Stromal cell of bone marrow (primary cell): ENCODE measurements at places on chromosomes 12 and 14.

DNA sequence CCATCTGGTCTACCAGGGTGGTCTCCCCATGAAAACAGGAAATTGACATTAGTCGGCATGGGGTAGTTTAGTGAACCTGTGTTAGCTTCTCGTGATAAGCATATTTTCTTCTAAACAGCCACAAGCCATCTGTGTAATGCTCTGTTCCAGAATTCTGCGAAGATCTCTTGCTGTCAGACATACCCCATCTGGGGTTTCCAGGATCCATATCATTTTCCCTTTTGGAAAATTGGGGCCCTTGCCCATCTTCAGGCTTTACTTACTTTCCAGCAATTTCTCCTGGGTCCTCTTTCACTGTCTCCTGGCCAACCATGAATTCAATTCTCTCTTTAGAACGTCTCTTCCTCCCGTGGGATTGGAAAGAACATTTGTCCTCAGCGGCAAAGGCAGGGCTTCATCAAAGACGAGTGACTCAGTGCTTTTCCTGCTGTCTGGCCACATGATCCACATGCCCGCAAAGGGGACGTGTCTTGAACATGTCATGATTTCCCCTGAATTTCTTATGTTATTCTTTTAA, 21.4 kb upstream of the NCOR2 start:
- peak; percentile 48 for DNase-seq

DNA sequence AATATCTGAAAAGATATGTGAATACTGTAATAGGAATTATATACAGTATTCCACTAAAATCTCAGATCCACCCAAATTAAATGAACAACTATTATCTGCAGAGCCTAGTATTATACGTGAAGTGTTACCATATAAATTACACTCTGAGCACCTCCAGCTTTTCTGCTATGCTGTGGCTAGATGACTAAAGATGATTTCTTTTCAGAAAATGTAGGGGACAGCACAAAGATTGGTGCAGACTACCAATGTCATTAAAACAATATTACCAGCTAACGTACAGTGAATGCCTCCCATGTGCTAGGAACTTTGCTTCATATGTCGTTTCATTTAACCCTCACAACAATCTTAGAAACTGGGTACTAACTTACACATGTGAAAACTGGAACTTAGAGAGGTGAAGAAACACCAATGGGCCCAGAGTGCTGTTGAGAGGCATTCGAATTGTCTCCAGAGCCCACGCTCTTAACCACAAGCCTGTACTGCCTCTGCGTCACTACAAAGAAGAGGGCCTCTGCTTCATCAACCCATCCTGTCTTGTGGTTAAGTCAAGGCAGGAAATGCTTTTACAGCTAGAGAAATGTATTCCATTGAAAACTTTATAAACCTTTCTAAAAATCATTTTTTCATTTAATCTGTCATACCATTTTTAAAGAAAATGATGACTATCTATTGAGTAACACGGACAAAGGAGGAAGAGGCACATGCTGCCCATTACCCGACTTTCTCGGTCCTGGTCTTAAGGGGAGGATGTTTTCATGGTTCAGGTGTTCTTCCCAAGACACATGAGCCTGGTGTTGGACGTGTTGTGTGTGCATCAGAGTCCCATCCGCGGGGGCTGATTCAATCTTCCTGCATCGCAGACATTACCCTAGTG, 1.3 kb downstream of the GPR65 start:
- no peak for DNase-seq

GRCh38 chr14:24132061-24132685, 1.7 kb downstream of the FITM1 start:
- DNase-seq: no peak

DNA sequence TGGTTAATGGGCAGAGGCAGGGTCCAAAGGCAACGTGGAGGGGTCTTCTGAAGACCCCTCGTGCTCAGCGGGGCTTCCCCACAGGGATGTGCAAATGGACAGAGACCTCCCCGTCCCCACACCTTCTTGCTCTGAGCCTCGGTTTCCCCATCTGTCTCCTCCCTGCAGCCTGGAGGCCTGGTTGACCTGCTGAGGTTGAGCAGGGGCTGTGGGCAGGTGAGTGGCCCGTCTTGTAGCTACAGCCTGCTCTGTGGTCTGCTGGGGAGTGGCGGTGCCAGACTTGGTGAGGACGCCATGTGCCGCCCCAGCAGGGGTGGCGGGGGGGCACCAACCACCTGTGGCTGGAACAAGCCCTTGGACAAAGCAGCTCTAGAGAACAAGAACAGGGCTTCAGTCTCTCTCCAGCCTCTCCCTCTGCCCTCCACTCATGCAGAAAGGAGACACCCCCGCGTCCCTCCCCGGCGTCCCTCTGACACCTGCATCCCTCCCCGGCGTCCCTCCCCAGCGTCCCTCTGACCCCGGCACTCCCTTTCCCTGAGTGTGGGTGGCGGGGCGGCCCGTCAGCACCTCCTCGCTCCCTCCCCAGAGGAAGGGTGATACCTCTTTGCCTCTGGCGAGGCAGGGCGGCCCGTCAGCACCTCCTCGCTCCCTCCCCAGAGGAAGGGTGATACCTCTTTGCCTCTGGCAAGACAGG, 83.7 kb downstream of the NOC4L start:
- DNase-seq: no peak

DNA sequence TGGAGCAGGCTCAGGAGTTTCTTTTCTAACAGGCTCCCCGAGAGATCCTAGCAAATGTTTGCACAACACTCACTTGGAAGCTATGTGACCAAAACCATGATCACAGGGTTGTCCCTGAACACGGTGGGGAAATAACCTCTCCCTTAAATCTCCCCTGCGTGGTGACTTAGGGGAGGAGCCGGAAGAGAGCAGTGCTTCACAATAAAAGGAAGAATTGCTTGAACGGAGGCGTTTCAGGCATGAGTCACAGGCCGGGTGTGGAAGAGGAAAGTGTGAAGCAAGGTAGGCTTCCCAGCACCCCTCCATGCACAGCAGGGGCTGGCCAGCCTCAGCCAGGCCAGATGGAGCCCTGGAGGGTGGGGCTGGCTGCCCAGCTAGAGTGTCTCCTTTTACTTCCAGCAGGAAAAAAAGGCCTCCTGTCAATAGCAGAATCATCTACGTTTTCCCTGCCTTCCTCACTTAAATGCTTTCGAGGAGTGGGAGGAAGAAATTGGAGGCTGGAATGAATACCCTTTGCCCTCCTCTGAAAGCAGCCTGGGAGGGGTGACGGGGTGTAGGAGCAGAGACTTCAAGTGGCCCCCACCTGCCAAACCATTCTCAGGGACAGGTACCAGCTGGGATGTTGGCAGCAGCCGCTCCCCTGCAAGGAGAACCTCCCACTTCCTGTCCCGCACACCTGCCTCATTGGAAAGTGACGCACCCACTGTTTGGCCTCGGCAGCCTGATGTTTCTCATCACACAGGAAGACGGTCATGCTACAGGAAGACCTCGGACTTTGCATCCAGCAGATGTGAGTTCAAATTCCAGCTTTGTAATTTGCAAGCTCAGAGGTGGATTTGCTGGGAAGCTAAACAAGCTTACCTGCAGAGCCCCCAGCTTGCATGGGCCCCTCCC, 30.1 kb upstream of the PPP2R5C start:
- DNase-seq: peak; percentile 34

DNA sequence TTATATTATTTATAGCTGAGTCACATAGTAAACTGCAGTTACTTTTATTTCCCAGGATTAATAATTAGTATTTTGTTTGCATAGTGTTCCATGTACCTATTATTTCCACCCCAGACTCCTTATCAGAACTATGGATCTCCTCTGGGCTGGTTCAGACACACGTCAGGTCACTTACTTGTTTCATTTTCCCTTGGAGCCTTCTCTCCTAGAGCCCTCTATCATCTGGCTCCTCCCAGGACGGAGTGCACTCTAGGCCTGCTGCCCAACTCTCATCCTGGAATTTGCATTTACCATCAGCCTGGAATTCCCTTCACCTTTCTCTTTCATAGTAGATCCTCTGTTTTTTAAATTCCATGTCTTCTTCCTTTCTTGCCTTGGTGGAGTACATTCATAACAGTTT, 28.5 kb upstream of the GALNT16 start:
- DNase-seq: no peak

DNA sequence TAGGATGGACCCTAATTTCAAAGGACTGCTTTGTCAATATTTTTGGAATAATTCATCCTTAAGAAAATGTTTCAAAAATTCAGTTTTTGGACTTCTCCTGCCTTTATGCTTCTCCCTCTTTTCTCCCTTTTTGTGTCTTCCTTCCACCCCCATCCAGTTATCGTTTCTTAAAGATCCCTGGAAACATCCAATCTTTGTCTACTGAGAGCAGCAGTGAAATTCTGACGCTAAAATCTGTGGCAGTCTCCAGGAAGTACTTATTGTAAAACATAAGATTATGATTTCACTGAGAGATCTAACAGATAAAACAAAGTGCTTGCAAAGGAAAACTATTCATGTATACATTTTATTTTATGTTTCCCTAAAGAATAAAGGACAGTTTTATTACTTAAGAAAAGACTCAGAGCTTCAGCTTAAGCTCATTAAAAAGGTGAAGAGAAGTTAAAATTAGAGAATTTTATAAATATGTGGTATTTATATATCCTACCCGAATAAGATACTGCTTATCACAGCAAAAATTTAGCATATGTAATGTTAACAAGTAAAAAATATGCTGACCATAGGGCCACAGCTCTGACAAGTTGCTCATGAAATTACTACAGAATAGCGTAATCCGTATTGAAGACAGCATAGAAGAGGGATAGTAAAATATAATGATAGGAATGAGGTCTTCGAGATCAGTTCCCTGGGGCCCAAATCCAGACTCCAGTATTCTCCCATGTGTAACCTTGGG, 6.9 kb downstream of the FRMD6 start:
- DNase-seq: no peak

DNA sequence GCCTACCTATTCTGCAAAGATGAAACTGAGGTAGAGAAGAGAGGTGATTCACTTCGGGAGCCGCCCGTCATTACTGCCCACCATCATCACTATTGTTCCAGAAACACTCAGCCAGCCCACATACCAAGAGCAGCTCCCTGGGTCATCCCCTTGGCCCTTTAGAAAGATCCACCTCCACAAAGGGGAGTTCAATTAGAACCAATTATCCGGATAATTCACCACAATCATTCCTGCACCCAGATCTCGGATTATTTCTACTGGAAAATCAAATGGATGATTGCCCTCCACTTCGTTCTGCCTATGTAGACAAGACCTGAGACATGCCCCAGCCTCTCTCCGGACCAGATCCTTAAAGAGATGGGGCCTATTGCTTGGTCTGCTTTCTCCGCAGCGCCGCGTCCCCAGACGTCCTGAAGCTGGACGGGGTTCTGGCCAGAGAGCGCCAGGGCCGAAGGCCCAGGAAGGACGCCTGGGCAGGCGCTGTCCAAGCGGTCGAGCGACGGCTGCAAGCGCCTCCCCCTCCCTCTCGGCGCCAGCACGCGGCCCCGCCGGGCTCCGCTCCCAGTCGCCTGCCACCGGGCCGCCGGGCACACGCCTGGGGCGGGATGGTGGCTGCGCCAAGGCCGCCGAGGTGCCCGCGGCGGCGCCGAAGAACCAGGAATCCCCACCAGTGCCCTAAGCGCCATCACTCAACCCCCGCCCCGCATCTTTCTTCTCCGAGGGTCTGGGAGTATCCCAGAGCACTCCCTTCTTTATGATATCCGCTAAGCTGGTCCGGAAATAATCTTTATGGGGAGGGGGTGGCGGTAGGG, 1.3 kb upstream of the ASCL1 start:
- no peak for DNase-seq

- DNase-seq: no peak
Measured at GRCh38 chr14:105334383-105335230, 20.1 kb downstream of the PACS2 start.

DNA sequence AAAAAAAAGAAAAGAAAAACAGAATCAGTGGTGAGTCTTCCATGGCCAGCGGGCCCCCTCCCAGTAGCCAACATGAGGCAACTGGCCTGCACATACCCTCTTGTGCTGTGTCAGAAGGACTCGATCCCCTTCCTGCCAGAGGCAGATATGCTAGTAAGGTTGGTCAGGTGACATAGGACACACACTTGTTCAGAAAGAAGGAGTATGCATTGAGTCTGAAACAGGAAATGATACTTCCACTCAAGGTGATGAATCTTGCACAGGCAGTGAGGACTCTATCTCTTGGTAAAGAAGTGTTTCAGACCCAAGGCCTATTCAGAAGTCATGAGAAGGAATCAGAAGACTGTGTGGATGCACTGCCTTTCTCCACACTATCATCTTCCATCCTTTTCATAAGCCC, 269.7 kb upstream of the FAR2 start:
- DNase-seq: no peak

GRCh38 chr12:96986883-96987523, 79.9 kb downstream of the NEDD1 start:
- DNase-seq: peak; percentile 15

GRCh38 chr12:112823582-112824149, 32.1 kb downstream of the RPH3A start:
- no peak for DNase-seq

DNA sequence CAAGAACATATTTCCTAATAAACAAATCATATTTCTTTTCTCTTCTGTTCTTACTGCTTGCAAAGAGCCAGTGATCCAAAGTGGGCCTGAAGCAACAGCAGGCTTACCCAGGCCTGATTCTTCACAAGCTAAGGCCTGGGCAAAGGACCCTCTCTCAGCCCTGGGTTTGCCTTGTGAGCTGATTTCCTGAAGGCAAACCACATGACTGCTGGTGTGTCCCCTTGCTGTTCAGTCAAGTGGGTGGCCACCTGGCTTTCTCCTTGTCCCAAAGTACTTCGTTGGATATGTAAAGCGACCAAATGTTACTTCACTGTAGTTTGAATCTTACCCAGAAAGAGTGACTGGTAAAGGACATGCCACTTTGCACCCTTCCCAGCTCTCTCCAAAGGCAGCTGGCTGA, 392.9 kb downstream of the ZFP36L1 start:
- DNase-seq: no peak

DNA sequence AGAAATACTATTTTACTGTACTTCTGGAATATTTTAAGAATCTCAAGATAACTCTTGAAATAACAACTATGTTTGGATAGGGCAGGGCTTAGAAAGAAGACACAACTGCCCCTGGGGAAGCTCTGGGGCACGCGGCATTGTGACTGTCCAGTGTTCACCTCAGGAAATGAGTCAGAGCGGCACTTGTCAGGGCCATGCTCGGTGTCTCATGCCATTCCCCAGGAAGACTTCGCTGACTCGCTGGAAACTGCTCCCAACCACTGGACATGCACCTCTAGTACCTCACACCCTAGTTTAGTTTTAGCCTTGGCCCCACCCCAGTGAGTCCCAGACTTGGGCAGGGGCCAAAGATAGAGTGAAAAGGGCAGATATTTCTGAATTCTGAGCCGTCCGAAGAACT, 192.0 kb downstream of the TTC7B start:
- DNase-seq: no peak

DNA sequence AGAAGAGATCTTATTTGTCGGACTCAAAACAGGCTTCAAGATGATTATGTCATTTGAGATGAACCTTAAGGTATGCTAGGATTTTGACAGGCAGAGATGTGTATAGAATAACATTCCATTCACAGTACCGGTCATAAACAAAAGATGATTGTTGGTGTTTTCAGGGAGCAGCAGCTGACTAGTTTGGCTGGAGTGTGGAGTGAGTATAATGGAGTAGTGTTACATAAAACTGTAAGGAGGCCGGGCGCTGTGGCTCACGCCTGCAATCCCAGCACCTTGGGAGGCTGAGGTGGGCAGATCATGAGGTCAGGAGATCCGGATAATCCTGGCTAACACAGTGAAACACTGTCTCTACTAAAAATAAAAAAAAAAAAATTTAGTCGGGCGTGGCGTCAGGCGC, 23.9 kb downstream of the SERPINA10 start:
- no peak for DNase-seq
